Activated CD4-positive, alpha-beta T cell treated with anti-CD3 and anti-CD28 coated beads for 36 hours (primary cell): ENCODE measurements at places on chromosomes 5 and 9. TPM values are rescaled to one million over a fixed set of nuclear protein-coding genes. Genes with fewer than 3 reads are reported as not detected.

DNA sequence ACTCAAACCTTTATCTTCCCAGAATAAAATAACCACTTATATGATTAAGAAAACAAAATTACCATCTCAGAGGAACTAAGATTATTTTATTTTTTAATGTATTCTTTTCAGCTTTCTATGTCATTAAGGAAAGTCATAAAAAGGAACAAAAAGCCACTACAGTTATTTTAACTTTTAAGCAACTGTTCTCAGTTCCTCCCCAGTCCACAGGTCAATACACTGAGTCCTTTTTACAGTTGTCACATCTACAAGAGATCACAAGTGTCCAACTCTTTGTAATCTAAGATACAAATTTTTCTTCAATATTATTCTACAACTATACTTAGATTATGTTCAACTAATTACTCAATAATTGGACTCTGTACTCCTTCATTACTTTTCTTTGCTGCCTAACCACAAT lies 782.8 kb upstream of the ACO1 start:
- DNase-seq: no peak

DNA sequence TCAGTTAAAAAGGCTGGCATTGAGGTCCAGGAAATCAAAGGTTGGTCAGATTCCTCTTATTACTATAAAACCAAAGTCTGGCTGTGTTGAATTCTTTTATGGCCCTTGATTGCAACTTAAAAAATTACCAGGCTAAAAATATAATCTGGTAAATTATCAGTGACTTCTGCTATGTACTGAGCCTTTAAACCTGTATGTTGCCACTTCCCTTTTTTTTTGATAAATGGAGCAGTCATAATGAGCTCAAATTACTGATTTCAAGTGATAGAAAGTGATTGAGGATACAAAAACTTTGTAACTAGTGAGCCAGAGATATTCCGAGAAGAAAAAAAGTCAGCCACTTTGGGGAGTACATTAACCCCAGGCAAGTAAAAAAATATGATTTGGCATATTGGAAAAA lies 100.1 kb downstream of the GIN1 start:
- DNase-seq: no peak

DNA sequence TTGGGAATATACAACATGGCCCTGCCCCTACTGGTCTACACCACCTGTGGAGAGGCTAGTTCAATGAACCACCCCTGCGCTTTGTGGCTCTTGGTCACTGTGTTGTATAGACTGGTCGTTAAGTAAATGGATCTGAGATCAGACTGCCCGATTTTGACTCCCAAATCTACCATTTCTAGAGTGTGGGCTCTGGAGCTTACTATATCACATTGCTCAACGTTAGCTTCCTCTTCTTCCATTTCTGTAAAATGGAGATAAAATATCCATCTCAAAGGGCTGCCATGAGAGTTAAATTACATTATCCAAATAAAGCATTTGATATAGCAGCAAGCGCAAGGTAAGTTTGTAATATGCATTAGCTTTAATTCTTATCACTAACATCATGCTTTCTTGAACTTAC lies 52.7 kb upstream of the IFNK start:
- DNase-seq: no peak

The SIL1 gene
- total RNA-seq: 11.2 TPM

GRCh38 chr5:158382473-158382872 lies 523.5 kb upstream of the CLINT1 start:
- DNase-seq: peak; percentile 53

DNA sequence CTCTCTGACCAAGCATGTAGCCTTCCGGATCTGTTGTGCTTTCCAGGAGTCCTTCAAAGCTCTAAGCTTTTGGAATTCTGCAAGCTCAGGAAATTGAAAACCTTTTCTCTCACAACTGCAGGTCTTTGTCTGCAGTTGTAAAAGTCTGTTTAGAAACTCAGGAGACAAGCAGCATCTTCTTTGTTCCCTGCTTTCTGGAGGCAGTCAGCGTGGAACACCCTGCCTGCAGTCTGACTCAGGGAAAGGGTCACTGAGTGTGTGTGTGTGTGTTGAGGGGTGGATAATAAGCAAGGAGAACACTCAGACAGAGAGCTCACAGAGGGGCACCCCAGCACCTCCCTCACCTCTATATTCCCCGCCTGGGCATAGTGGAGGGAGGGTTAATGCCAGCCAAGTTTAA lies 29.1 kb downstream of the KCNIP1 start:
- DNase-seq: no peak

The SNX24 gene
- total RNA-seq: 4.0 TPM

The ARHGAP26 gene
- total RNA-seq: 15.4 TPM

The SLIT3 gene
- 7.3 TPM for total RNA-seq

DNA sequence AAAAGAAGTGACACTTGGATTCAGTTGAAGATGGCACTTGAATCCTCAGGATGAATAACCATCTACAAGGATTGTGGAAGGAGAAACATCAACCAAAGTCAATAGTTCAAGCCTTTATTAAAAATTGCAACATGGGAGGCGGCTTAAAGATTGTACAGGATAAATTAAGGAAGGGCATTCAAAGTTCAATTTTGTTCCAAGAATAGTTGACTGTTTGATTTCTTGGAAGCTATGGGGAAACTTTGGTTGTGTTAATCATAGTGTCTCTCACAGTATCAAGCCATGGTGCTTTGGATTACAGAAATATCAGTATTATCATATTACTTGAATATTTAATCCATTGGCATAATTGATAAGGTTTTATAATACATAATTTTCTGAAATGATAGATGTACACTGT lies 1844.3 kb downstream of the MAT2B start:
- no peak for DNase-seq

DNA sequence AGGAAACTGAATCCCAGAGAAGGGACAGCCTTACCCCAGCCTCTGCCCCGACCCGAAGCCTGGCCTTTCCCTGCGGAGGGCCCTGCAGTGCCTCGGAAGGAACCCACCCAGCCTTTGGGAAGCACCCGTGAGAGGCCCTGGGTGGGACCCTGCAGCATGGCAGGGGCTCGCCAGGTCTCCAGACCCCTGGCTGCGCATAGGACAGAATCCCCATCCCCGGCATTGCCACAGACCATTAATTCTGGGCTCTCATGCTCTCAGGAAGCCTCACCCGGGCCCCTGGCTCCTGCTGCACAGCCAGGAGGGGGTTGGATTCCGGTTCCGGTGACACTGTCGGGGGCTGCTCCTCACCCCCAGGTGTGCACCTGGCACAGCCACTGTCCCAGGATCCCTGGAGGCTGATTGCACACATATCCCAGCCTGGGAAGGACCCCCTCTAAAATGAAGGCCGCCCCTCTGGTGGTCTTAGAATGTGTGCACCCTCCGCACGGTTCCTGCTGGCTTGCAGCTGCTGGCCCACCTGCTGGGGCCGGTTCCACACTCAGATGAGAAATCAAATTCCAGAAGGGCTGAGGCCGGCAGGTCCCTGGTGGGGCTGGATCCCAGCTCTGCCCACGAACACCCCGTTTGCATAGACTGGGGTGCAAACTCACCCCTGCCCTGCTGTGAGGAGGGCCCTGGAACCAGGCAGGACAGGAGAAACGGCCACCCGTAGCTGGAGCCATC lies 4.7 kb downstream of the EGFL7 start:
- DNase-seq: no peak

GRCh38 chr5:143721925-143722324 lies 90.0 kb upstream of the HMHB1 start:
- no peak for DNase-seq

The SHISAL2B gene
- not detected for total RNA-seq

DNA sequence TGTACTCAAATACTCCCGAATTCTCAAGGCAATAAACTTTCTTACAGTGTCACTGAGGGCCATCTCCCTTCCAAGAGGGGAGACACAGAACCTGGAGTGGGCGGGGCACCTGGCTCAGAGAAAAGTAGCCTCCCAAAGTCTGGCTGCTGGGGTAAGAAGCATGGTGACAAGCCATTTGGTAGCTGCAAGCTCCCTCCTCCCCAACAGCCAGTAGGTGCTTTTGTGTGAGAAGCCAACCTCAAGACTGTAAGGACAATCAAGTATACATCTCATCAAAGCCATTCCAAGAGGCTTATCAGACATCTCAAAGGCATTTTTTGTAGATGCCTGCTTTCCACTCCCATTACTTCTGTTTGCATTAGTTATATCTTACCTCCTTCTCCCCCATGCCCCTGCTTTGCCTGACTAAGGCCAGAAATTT lies 1.4 kb downstream of the DAB2 start:
- peak; percentile 6 for DNase-seq

The PCDHGA8 gene
- total RNA-seq: not detected

- DNase-seq: no peak
Measured at GRCh38 chr5:113950186-113950585, 411.7 kb upstream of the KCNN2 start.

The ESM1 gene
- total RNA-seq: not detected

The OR13C2 gene
- not detected for total RNA-seq

DNA sequence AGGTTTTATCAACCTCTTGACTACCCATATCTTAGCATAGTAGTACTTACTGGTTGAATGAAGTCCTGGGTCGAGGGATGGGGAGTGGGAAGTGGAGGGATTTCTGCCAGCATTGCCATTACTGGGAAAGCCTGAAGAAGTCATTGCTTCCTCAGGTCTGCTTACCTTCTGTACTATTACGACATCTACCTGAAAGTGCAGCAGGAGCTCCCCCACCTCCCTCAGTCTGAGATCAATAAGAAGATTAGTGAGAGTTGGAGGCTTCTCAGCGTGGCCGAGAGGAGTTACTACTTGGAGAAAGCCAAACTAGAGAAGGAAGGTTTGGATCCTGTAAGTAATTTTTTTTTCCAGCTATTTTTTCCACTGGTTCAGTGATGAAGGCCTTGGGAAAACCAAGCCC lies 5.8 kb downstream of the HMGXB3 start:
- no peak for DNase-seq

DNA sequence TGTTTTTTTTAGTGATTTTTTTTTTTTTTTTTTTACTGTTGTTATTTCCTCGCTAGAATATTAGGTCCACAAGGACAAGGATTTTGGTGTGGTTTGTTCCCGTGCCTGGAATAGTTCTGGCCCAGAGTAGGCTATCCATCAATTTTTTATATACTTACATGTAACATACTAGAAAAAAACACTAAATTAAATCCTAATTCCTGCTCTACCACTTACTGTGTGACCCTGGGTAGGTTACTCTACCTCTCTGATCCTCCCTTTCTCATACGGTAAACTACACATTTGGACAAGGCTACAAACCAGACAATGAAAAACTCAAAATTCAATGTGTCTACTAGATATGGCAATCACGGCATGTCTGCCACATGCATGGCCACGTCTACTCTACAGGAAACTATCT lies 141.3 kb upstream of the ABCA1 start:
- DNase-seq: no peak

GRCh38 chr5:140998921-140999410 lies 32.7 kb downstream of the PCDHAC2 start:
- DNase-seq: no peak

The MARCHF11 gene
- not detected for total RNA-seq

DNA sequence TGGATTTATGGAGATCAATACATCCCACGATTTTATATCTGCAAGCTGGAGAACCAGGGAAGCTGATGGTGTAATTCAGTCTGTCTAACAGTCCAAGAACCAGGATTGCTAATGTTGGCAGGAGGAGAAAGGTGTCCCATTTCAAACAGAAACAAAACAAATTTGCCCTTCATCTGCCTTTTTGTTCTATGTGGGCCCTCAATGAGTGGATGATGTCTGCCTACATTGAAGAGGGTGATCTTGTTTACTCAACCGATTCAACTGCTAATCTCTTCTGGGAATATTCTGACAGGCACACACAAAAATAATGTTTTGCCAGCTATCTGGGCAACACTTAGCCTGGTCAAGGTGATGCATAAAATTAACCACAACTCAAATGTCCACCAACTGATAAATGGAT lies 65.1 kb upstream of the IL33 start:
- DNase-seq: no peak

- DNase-seq: no peak
Measured at GRCh38 chr9:124415852-124416484, 726 bp upstream of the PSMB7 start.

DNA sequence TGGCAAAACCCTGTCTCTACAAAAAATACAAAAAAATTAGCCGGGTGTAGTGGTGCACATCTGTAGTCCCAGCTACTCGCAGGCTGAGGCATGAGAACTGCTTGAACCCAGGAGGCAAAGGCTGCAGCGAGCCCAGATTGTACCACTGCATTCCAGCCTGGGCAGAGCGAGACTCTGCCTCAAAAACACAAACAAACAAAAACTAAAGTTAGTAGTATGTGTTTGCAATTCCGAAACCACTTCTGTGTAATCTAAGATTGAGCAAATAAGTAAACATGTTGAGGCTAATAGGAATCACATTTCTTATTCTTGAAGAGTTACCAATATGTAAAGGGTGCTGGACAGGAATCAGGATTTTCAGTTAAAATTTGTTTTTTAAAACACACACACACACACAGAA lies 70.0 kb upstream of the SUSD1 start:
- DNase-seq: no peak
